ENCODE measurements at places on chromosomes 1 and 21. TPM values are rescaled to one million over a fixed set of nuclear protein-coding genes. Genes with fewer than 3 reads are reported as not detected.

Gene CD34
- 170 TPM for total RNA-seq

Gene SPRR2D
- not detected for total RNA-seq

Gene TMEM54
- total RNA-seq = 7.8 TPM

Gene LEFTY1
- 0.48 TPM for total RNA-seq

Gene FOXD2
- total RNA-seq = 0.08 TPM

Gene LCE3D
- total RNA-seq = not detected

Gene KCNC4
- total RNA-seq = 6.5 TPM

Gene KCNJ9
- total RNA-seq = not detected

DNA sequence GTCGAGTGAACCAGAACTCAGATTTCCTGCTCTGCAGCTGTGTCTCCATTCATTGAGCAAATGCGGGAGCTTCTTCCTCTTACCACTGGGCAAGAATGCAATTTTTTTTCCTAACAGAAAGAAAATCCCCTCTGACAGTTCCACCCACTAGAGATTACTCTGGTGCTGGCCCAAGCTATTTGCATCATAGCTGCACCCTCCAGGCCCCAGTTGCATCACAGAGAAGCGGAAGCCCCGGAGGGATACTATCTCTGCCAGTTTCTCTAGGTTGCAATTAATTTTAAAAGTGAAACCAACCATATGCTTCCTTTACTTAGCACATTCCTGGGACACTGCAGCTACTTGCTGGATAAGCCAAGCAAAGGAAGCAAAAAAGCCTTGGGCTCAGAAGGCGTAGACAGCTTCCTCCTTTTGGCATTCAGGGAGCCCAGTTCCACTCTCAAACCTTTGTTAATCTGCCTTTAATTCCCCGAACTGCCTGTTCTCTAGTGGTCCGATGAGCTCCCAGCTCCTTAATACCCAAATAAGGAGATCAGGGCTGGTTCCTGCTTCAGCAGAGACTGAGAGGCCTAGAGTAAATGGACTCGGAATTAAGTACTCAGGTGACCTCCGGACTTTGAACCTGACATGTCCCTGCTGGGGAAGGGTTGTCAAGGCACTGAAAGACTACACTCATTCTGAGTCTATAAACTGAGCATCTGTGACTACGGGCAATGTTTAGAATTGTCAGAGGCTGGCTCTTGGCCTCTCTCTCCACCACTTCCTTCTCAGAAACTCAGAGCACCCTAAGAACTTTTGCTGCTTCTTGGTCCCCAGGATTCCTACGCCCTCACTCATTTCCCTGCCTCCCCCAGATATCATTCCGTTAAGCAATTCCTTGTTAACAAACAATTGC, 72.5 kb upstream of the TNFSF18 start:
- DNase-seq = peak; percentile 83

GRCh38 chr1:76666499-76666898, 200.8 kb upstream of the ST6GALNAC5 start:
- no peak for DNase-seq

DNA sequence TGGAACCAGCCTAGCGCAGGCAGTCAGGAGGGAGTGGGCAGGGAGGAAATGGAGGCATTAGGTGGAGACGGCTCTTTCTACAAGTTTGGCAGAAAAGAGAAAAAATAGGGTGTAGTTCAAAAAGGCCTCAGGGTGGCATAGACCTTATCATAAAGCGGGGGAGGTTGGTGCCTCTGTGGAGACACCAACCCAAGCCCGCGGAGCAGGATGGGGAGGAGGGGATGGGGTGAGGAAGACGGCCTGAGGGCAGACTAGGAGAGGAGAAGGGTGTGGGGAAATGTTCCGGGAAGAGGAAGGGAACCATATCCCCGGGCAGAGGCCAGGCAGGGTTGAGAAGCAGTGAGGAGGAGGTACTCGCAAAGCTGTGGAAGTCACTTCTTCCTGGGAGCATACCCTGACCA, 17.4 kb upstream of the SHE start:
- DNase-seq = no peak

- DNase-seq = no peak
These were observed 33.6 kb downstream of the USP25 start for GRCh38 chr21:15763359-15763758.

GRCh38 chr1:209647156-209647555, 5.1 kb downstream of the LAMB3 start:
- DNase-seq = no peak

DNA sequence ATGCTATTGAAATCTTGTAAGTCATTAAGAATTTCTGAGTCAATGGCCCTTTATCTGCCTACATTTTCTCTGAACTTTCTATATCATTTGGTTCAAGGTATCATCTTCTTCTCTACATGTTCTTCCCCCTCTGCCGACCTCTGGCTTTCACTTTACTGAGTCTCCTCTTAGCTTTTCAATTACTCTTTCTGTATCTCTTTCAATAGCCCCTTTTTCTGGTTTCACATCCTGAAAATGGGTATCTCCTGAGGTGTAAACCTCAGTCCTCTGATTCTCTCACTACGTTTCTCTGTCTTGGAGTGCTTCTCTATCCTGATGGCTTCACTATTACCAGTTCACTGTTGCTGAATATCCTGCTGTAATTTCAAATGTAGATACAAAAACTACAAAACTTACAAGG, 98.9 kb downstream of the LYST start:
- DNase-seq = no peak

- peak; percentile 81 for DNase-seq
These were observed 629 bp downstream of the CTNNBIP1 start for GRCh38 chr1:9909234-9910046.

- DNase-seq = no peak
These were observed 364.3 kb upstream of the PTBP2 start for GRCh38 chr1:96357141-96357765.

- DNase-seq = no peak
These were observed 187.0 kb upstream of the OLFM3 start for GRCh38 chr1:102183711-102184110.

DNA sequence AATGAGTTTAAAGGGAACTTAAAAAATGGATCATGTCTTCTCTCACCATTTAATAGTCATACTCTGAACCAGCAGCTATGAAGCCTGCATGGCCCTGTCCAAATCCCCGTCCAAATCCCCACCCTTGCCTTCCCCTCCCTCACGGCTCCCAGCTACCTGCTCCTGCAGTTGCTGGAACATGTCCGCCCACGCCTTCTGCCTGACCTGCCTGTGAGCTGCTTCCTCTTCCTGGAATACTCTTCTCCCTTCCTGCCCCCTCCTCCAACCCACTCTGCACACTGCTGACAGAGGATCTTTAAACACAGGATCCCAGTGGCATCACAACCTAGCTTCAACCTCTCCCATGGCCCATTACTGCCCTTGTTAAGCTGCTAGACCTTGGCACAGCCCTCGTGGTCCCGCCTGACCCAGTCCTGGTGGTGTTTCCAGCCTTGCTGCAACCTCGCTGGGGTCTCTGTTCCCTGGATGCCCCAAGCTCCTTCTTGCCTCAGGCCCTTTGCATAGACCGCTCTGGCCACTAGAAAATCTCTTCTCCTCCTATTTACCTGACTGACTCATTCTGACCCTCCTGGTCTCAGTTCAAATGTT, 118.3 kb downstream of the PTPRU start:
- DNase-seq = no peak

DNA sequence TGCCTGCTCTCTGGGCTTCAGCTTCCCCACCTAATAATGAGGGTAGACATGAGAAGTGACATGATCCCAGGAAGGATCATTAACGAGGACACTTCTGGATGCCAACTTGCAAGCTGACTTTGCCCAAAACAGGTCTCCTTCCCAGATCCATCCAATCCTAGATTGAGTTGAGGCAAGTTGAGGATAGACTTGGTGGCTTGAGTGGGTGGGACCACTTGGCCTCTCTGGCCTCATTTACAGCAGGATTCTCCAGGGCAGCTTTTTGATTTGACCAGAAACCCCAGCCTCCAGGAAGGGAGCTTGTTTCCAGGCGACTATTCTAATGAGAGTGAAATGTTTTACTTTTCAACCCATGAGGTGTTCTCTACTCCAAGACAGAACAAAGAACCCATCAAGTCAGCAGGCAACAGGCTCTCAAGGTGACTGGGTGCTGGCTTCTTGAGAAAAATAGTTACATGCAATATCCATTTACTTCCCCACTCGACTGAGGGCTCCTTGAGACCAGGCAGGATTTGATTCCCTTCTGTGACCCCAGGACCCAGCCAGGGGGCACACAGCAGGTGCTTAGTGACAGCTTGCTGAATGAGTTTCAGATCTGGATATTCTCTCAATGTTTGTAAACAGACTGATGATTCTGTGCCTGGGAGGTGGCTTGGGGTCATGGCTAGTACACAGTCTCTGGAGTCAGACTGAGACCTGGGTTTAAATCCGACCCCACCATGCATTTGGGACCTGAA, 128.2 kb downstream of the DMRTB1 start:
- no peak for DNase-seq

DNA sequence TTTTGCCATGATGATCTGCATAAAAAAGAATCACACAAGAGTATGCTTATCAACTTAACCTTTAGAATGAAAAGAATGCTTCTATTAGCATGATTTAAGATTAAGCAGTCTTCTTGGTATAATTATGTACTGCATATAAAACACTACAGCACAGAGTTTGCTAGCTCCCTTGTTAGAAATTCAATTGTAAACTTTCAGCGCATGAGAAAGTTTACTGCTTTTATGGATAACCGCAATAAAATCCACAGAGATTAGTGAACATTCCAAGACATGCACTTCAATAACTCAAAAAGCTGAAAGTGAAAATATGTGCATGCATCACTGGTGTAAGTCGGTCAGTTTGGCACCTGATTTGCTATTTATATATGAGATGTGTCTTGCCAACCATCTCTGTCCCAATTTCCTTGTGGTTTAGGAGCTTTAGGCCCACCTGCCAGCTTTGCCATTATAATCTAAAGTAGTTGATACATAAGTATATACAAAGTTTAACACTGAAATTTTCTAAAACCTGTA, 16.9 kb downstream of the CCT8 start:
- DNase-seq = no peak

GRCh38 chr1:216710055-216710454, 13.2 kb downstream of the ESRRG start:
- DNase-seq = no peak

- DNase-seq = no peak
These were observed 894.0 kb downstream of the KCNT2 start for GRCh38 chr1:195714248-195714647.

- no peak for DNase-seq
These were observed 24.7 kb downstream of the TNFRSF9 start for GRCh38 chr1:7915826-7916500.

DNA sequence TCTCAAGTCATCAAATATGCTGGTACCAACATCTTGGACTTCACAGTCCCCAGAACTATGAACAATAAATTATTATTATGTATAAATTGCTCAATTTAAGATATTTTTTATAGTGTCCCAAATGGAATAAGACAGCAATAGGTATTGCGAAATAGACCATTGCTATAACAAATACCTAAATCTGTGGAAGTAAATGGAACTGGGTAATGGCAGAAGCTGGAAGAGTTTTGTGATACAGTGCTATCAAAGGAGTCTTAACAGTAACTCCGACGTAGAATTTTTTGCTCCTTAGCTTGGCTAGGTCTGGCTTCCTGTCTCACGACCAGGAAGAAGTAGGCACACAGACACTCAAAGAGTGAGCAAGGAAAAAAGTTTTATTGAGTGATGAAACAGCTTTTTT, 1791.5 kb downstream of the PLA2G4A start:
- DNase-seq = no peak

DNA sequence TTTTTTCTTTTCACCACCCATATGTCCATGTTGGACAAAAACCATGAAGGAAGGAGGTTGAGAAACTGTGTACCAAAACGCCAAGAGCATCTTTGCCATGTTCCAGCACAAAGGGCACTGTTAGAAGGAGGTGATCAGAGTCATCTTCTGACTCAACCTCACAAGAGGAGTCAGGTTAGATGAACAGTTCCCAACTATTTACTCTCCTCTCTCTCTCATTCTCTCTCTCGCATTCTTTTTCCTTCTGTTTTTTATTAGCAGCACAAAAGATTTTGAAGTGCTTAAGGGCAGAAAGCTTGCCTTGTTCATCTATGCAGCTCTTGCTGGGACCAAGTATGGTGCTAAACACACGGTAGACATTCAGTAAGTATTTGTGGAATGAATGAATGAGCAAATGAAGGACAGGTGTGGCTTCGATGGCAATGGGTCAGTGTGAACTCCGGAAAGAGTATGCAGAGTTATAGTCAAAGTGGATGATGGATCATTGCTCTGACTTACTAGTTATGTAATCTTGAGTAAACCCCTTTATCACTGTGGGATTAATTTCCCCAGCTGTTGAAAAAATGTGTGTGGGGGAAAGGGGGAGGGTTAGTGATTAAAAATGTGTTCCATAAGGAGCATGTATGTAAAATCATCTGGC, 33.9 kb downstream of the DDR2 start:
- DNase-seq = no peak

- DNase-seq = no peak
These were observed 346.2 kb downstream of the BARHL2 start for GRCh38 chr1:90370686-90371447.

GRCh38 chr1:223345720-223346119, 18.3 kb downstream of the SUSD4 start:
- DNase-seq = no peak

- DNase-seq = no peak
These were observed 374.0 kb downstream of the NTNG1 start for GRCh38 chr1:107514841-107515240.

- no peak for DNase-seq
These were observed 58.6 kb downstream of the PTGFR start for GRCh38 chr1:78549331-78549730.

GRCh38 chr1:153057375-153057774, at the start of gene SPRR2A:
Gene SPRR2A (minus strand): TSS chr1:153057512. CDS start chr1:153056735, 777 bp downstream.
- DNase-seq = no peak

DNA sequence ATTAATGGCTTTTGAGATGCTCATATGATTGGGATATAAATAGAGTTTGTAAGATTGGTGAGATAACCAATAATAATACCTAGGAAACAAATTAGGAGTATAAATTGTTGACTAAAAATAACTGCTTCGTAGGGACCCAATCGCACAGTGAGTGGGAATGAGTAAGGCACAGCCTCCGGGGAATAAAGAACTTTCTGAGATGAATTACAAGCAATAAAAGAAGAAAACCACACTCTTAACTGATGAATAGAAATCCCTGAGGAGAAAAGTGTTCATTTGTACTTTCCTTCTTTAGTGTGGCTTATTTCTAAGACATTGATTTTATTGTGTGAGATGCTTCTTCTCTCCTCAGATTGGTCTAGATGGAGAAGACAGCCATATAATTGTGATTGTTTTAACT, 443.4 kb upstream of the PRMT6 start:
- no peak for DNase-seq

DNA sequence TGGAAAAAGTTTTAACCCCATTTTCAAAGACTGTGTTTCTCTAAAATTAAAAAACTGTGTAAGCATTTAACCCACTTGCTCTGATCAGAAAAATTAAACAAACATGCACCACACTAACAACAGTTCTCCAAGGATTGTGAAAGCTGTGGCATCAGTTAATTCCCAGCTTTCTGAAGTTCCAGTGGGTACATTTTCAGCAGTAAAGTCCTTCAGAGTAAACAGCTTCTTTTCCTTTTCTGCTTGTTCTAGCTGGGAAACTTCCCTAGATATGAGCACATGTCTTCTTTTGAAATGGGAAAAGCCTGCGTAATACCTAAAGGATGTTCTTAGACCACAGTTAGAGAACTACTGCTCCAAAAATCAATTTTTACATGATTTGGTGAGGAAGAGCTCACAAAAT, 11.1 kb downstream of the PRRX1 start:
- DNase-seq = no peak
